ENCODE measurements at places on chromosomes 6 and 20.

- no peak for DNase-seq
Observed at GRCh38 chr6:129104131-129104530, 221.2 kb downstream of the LAMA2 start.

GRCh38 chr20:12882832-12883506 lies 125.8 kb upstream of the SPTLC3 start:
- no peak for DNase-seq

GRCh38 chr6:6818078-6818639 lies 229.6 kb downstream of the LY86 start:
- DNase-seq: no peak

DNA sequence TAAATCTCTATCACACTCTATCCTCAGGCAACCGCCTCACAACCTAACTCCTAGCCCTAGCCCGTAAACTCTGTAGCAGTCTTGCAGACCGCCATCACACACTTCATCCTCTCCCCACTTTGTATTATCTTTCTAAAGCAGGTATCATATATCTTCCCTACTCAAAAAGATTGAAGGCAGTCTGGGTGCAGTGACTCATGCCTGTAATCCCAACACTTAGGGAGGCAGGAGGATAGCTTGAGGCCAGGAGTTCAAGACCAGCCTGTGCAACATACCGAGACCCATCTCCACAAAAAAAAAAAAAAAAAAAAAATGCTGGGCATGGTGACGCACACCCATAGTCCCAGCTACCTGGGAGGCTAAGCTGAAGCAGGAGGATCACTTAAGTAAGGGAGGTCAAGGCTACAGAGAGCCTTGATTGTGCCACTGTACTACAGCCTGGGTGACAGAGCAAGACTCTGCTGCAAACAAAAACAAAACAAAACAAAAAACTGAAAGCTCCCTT lies 22.9 kb downstream of the RANBP9 start:
- DNase-seq: no peak

DNA sequence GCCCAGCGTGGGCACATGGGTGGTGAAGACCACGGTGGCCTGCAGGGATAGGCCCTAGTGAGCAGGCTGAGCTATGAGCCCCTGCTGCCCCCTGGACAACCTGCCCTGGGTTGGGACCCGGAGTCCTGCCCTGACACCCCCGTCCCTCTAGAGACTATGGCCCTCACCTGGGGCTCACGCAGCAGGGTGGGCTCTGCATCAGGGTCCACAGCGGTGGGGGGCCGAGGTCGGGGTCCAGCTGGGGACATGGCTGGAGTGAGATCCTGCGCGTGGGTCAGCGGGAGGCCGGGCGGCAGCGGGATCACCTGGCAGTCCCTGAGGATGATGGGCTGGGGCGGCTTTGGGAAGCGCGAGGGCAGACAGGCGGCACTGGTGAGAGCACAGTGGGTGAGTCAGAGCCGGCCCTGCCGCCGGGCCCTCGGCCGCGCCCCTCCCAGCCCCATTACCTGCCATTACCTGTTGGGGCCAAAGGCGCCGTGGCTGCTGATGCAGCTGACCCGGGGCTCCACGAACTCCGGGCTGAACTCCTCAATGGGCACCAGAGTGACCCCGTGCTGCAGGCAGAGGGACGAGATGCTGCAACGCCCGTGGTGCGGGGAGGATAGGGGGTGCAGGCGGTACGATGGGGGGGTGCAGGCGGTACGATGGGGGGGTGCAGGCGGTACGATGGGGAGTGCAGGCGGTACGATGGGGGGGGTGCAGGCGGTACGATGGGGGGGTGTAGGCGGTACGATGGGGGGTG lies 27.9 kb downstream of the ADRM1 start:
- DNase-seq: no peak

DNA sequence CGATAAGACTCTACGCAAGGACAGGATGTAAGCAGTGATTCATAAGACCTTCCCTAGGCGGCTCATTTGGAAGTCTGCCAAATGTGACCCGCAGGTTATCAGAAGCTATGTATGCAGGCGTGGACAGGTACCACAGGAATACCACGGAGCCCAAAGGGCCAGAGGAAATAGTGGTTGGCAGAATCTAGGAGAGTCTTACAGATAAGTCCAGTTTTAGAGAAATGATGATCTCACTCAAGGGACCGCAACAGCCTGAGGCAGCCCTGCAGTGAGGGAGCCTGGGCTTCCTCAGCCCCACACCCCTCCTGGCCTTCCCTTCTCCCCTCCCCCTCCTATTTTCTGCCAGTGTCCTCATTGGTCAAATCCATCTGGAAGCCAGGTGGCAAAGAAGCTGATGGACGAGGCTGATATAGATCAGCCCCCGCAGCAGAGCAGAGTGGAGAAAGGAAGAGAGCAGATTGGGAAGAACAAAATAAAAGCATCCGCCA lies 110.6 kb downstream of the FNDC1 start:
- peak; percentile 59 for DNase-seq

DNA sequence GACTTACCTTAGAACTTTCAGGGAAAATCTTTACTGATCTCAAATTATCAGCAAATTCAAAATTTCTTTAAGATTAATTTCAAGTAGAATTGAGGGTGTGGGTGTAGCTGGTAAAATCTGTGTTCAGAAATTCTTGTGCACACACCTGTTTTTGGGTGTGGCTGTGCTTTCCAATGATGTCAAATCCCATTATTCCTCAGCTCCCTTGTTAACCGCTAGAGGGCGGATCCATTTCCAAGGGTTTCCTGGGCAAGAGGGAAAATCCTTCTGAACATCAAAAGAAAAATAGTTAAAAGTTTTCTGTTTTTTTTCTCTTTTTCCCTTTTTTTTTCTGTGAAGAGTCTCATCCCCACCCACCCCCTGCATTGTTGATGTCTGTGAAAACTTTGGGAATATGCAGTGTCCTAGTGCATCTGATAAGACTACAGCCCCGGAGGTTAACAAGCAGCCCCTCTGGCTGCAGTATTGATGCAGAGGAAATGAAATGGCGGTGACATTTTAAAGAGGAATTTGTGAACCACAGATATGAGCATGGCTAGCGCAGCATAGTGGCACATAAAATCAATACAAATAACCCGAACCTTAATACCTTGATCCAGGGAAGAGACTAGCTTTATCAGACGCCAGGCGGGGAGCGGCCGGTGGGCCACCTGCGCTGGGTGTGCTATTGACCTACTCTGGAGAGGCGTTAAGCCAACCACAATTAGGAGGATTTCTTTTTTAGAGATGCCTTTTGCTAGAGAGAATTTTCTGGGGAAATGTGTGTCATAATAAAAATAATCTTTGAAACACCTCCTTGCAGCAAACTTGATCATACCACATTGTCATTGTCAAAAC lies 130.9 kb downstream of the FOXA2 start:
- DNase-seq: no peak

GRCh38 chr6:112938650-112939049 lies 591.5 kb downstream of the RFPL4B start:
- no peak for DNase-seq

GRCh38 chr6:137737836-137738596 lies 129.0 kb upstream of the TNFAIP3 start:
- no peak for DNase-seq

DNA sequence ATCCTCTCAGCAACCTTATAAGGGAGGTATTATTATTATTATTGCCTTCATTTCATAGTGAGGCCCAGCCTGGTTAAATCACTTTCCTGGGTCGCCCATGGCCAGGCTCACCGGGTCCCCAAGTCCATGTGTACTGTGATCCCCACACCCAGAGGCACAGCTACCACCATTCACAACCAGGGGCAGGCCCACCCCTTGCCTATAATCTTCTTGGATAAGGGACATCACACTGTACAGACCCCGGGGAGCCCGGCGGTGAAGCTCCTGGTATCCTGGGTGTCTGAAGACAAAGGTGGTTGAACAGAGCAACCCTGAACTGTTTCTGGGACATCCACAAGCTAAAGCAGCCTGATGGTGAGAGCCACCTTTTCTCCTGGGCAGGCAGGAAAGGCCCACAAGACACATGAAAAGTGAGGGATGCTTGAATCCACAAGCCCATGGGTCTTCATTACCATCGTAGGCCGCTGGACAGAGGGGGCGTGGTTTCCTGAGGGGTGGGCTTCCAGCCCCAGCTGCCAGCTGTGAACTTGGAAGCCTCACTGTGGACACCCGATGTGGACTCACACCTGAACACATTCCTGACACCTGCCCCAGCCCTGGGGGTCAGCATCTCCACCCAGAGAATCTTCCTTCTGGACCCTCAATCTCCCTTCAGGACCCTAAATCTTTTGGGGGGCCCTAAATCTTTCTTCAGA lies 185.5 kb upstream of the PMEPA1 start:
- no peak for DNase-seq
